ENCODE measurements at places on chromosomes 6 and 20.

- DNase-seq, result no peak
Observed at GRCh38 chr6:49528571-49528970, 21.9 kb upstream of the C6orf141 start.

DNA sequence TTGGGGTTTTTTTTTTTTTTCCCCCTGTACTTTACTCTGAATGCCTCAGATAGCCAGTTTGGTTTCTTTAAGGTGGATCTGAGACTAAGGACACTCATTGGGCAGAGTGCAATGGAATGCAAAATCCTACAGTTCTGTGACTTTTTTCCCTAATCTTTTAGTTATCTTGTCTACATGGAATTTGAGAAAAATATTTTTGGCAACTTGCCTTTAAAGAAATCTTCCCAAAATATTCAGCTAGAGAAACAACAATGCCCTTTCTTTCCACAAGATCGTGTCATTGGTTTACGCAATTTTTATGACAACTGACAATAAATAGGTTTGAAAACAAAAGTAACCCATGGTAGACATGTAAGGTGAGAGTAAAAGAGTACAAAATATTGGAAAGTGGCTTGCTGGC, 171.7 kb upstream of the LAMP5 start:
- DNase-seq, result no peak

DNA sequence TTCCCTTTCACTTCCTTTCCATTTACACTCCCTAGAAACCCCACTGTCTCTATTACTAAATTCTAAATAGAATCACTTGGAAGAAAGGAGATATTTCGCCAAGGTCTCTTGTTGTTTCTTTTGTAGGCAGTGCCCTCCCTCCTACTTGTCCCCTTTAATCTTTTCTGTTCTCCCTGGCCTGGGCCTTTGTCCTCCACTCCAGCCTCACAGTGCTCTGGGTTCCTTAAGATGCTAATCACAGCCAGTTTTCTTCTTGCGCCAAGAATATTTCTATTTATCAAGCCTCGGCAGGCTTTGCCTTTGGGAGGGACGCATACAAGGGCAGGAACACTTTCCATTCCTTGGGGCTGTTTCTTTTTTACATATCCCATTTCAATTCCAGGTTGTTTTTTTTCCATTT, 520.6 kb upstream of the CHD6 start:
- DNase-seq, result no peak

DNA sequence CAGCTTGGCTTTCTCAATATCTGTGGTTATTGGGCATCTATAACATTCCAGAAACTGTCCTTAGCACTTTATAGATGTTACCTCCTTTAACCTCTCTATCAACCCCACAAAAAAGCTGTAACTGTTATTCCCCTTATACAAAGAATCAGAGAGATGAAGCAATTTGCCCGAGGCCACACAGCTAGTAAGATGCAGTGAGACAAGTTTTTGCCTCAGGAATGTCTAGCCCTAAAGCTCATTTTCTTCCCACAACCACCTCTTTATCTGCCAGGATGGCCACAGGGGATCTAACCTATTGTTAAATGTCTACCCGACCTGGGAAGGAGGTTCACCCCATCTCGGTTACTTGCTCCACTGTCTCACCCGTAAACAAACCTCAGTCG, 31.9 kb upstream of the TCP11 start:
- DNase-seq, result no peak

GRCh38 chr6:7974938-7975763, 64.6 kb upstream of the TXNDC5 start:
- no peak for DNase-seq

GRCh38 chr6:63644668-63645326, 9.2 kb downstream of the PHF3 start:
- no peak for DNase-seq

DNA sequence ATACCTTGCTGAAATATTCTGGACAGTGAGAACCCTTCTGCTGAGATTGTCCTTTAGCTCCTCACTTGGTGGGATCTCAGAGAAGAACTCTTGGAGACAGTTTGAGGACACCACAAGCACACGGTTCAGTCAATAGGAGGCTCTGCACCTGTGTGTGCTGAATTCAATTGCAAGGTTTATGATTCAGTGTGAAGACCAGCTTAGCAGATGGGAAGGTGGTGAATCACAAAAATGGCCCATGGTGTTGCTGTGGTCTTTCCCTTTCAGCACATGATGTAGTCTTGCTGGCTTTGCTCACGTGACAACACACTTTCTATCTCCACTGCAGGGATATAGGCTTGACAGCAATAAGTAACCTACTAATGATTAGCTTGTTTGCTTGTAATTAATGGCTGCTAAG, 270.3 kb downstream of the SLC24A3 start:
- no peak for DNase-seq

- DNase-seq, result no peak
Observed at GRCh38 chr6:49662892-49663261, 26.2 kb upstream of the RHAG start.

- no peak for DNase-seq
Observed at GRCh38 chr20:48384147-48384818, 443.5 kb downstream of the PREX1 start.

DNA sequence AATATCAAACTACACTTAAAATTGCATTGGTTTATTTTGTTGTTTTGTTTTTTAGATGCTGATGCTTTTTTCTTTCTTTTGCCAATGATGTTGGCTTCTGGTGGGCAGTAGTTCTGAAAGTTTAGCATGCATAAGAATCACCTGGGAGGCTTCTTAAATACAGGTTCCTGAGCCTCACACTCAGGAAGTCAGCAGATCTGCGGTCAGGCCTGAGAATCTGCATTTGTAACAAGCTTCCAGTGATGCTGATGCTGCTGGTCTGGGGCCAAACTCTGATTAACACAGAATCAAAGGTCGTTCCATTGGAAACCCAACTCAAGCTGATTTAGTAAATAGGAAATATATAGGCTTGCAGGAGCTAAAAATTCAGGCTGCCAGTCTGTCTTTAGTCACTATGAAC, 412.9 kb upstream of the SPTLC3 start:
- DNase-seq, result no peak

GRCh38 chr6:46216879-46217278, 46.1 kb upstream of the ENPP5 start:
- DNase-seq, result no peak

DNA sequence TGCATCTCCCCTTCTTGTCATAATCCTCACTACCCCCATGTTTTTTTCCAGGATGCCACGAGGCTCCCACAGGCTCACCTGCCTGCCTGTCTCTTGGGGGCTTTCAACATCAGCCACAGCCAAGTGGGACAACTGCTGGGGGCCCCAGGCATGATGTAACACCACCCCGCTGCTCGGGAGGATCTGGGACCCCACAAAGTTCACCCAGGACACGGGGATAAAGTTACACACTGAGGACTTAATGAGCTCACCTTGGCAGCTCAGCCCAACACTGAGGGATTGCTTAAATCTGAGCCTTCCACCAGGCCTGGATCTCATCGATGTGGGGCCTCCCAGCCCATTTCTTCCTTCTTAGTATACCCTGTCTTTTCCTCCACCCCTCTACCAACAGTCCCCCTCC, 56.4 kb upstream of the NNAT start:
- DNase-seq, result no peak

- no peak for DNase-seq
Observed at GRCh38 chr20:9214685-9215084, 145.8 kb downstream of the PLCB4 start.

GRCh38 chr6:15969236-15969778, 159.6 kb upstream of the MYLIP start:
- DNase-seq, result no peak

GRCh38 chr6:84249724-84250123, 22.3 kb upstream of the CEP162 start:
- DNase-seq, result no peak

- no peak for DNase-seq
Observed at GRCh38 chr6:135577059-135577538, 79.6 kb upstream of the AHI1 start.

GRCh38 chr6:162385980-162386379, 341.6 kb downstream of the PRKN start:
- no peak for DNase-seq

DNA sequence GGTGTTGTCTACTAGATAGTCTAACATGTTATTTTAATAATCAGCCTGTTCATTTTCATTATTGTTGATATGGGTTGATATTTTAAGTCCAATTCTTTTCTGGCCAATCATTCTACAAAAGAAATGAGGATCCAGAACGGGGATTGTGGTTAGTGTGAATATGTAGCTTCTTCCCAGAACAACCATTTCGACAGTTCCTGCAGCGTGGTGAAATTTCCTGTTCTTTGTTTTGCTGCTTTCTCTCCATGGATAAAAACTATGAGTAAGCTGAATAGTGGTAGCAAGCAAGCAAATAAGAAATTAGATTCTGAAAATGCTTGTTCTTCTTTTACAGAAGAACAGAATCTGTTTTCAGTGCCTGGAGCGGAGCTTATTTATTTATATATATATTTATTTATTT, 65.5 kb upstream of the F13A1 start:
- DNase-seq, result no peak

DNA sequence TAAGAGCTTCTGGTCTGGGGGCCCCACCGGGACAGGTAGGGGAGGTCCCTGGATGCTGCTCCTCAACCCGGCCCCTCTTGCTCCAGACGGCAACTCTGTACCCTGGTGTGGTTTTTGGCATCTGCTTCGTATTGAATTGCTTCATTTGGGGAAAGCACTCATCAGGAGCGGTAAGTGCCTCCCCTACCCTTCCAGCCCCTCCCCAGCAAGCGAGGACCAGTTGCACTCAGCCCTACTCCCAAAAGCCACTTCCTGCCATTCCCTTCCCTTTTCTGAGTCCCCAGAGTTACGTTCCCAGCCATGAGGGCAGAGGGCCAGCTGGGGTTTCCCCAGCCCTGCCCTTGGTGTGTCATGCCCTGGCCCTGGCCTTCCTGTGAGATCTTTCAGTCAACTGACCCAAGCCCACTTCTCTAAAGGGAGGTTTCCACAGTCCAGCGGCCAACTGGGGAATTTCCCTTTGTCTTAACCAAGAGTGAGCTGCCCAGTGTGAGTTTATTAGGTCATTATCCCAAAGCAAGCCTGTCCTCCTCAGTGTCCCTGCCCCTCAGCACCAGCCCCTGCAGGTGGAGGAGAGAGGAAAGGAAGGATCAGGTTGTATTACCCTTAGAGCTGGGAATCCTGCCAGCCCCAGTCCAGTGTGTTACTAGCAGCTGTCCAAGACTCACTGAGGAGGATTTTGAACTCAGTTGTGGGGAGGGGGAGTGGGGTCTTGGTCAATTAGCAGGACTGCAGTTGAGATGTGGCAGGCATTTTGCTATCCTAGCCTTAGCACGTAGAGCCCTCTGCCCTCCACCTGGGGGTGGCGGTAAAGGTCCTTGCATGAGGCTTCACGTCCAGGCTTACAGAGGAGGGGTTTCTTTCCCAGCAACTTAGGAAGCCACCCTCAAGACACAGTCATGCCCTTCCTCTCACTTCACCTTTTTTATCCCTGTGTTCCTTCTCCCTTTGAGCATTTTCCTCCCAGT, 45.8 kb downstream of the TM9SF4 start:
- DNase-seq, result no peak

DNA sequence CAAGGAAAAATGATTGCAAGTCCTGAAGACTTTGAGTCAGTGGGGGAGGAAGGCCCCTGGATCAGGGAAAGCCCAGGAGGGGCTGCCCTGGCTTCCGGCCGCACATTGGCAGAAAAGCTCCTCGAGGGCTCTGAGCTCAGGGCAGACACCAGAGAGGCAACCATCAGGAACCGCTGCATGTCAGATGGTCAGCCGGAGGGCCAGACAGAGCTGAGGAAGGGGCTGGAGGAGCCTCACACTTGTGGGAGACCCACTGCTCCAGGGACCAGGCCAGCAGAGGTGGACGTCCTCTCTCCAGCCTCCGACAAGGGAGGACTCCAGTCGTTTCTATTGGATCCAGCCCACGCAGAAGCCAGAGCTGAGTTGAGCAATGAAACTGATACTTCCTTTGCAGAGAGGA, 30.2 kb upstream of the AAR2 start:
- no peak for DNase-seq

DNA sequence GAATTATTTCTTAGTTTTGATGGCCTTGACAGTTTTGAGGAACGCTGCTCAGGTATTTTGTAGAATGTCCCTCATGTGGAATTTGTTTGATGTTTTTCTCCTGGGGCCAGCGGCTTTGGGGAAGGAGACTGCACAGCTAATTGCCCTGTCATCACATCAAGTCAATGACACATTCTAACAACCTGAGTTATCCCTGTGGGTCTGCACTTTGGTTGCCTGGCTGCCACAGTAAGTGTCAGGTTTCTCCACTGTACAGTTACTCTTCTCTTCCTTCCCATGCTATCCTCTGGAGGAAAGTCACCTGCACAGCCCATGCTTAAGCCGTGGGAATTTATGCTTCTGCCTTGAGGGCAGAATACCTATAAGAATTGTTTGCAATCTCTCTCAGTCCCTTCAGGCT, 1.4 kb upstream of the TREML4 start:
- DNase-seq, result no peak

DNA sequence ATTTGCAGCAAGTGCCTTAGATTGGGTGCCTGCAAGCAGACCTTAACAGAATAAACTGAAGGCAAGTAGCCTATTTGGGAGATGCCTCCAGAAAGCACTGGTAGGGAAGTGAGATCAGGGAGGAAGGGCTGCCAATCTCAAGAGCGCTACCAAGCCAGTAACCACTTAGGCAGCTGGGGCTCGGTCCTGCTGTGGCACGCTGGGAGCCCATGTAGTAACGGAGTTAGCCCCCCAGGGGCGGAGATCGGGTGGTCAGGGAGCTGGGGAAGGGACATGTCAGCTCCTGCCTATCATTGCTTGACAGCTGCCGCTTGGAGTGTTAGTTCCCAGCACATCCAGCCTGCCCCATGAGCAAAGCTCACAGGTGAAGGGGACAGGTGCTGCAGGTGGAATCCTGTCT, 127.0 kb downstream of the CEBPB start:
- no peak for DNase-seq

DNA sequence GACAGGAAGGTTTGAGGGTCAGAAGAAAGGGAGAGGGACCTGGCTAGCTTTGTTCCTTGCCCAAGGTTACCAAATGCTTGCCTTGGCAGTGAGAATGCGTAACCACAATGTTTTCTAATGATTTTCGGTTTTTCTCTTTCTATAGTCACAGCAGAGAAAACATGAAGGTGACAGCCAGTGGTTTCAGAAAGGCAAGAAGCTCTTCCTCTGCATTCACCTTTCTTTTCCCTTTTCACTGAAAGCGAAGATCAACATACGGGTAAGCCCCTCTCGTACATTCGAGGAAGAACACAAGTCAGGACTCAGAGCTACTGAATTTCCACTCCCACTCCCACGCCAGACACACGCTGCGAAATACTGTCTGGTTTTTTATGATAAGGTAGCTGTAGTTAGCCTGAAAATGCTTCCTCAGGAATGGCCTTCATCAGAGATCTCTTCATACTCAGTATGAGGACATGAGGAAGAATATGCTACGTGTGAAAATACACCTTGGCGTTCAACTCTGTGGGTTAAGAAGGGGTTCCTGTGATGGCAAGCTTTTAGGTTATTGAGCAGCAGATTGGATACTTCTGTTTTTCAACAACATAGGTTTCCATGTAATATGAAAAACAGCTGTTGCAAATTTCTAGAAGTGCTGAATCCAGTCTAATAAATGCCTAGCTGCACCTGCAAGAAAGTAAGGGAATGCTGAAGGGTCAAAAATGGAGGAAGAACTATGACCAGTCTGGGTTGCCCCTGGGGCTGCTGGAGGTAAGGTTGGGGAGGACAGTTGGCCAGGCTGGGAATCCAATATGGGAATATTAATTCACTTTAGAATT, 7.4 kb upstream of the CD83 start:
- DNase-seq, result no peak
